ENCODE measurements at places on chromosomes 12 and 14.

DNA sequence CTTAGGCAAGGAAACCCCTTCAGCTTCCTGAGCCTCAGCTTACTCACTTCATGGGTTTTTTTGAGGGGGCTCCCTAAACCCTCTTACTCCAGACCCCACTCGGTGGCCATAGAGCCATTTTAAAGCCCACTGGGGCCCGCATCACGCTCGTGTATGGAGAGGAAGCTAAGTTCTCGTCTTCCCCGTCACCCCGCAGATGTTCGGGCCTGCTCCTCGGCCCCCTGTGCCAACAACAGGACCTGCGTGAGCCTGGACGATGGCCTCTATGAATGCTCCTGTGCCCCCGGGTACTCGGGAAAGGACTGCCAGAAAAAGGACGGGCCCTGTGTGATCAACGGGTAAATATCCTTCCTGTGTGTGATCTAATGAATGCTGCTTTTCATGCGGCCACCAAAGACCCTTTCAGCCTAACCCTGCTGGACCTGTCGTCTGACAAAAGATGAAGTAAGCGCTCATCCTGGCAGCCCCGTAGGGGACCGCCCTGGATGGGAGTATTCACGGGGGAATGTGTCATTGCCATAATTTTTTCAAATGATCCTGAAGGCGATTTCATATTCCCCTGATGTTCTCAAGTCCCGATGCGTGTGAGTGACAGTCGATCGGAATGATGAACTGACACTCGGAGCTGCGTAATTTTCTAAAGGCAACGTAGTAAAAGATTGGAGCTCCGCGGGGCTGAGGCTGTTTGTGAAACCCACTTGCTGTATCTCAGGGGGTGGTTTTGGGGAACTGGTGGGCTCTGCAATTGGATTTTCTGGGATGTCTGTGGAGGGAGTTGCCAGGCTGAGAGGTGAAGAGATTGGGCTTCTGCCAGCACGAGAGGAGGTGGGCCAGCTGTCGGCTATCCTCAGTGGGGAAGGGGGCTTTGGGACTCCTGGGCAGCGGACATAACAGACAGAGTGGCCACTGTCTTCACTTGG, 5.4 kb downstream of the DLK1 start:
- DNase-seq = no peak

DNA sequence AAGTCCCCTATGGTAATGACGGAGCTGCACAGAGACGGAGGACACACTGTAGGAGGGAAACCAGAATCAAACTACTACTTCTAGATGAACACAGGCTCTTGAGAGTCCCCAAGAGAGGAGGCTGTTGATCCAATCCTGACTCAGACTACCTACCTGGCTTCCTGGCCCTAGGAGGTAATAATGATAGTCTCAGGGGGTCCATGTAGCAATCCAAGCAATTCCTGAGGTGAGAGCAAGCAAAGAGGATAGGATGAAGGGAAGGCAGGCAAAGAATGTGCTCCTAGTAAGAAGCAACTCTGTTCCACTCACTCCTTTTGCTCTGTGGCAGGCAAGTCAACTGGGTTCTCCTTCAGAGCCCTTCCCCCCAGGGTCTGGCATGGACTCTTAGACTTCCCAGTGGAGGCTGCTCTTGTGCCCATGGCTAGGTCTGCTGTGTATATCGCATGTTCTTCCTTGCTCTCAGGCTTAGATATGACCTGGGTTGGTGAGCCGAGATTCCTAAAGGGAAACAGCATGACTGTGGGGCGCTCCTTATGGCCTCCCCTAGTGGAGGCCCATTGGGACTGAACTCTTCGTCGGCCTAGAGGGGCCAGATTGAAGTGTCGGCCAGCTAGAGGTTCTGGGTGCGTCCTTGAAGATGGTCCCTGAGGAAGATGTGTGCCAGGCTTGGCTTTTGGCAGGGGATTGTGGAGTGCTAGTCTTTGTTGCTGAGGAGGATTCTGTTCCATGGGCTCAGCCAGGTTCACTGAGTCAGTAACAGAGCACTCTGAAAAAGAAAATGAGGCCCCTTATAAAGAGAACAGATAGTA, 2.1 kb downstream of the TINF2 start:
- no peak for DNase-seq

GRCh38 chr14:77145975-77146740, 4.6 kb upstream of the ZDHHC22 start:
- no peak for DNase-seq

DNA sequence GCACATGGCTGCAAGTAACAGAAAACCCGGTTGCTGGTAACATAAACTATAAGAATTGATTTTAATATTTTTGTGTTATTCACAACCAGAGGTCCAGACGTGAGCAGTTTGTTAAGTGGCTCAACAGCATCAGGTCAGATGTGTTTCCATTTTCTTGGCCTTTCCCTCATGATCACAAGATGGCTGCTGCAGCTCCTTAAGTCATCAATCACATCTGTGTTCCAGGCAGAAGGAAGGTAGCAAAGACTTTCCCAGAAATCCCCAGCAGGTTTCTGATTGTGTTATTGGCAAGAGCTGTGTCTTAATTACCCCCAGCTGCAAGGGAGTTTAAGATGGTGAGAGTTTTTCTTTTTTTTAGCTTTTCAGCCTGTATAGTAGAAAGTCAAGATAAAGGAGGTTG, 40.4 kb upstream of the MYL2 start:
- no peak for DNase-seq

DNA sequence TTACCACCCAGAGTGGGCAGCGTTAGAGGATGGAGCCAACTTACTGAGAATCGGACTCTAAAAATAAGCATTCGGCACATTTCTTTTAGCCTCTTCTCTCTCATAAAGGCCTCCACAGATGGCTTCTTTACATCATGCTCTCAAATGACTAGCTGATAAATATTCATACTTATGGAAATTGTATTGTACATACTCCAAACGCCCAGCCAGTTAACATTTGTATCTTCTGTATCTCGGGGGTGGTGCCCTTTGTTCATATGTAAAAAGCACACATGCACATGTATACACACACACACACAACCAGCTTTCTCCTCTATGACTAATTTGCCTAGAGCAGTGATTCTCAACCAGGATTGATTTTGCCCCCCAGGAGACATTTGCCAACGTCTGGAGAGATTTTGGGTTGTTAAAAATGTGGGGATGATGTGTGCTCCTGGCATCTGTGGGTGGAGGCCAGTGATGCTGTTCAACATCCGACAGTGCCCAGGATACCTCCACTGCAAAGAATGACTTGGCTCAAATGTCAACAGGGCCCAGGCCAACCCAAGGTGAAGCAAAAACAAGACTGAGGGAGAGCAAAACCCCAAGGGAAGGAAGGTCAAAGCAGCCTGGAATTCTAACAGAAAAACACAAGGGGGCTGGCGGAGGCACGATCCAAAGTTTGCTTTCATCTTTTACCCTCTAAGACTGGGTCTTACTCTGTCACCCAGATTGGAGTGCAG, 15.2 kb upstream of the CDK2AP1 start:
- peak; percentile 21 for DNase-seq

DNA sequence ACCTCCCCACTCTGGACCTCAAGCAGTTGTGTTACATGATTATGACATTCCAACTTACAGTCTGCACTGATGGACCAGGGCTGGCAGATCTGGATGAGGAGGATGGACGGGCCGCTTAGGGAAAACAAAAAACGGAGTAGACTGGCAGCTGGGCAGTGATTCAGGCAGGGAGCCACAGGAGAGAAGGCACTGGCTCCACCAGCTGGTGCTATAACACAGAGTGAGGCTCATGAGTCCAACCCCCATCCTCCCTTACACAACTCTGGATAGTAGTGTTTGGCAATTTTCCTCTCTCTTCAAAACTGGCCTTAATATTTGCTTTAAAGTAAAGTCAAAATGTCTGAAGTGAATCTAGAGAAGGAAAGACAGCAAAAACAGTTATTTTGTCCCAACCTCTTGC, 9.7 kb upstream of the RIC8B start:
- no peak for DNase-seq

GRCh38 chr12:92961949-92962348, 32.9 kb upstream of the EEA1 start:
- DNase-seq = no peak

DNA sequence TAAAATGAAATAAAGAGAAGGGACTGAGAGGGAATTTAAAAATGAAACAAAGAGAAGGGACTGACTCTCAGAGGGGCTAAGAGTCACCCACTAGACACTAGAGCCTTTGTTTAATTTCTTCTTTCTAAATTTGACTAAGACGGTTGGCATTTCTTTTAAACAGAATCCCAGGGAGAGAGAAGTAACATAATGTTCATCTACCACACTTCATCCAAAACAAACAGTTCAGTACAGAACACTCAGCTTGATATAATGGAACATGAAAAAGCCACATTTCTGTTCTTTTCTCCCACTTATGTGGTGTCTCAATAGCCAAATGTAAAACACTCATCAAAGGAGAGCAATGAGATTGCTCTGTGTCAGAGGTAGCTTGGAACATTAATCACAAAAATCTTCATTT, 10.1 kb upstream of the NT5DC3 start:
- DNase-seq = no peak

DNA sequence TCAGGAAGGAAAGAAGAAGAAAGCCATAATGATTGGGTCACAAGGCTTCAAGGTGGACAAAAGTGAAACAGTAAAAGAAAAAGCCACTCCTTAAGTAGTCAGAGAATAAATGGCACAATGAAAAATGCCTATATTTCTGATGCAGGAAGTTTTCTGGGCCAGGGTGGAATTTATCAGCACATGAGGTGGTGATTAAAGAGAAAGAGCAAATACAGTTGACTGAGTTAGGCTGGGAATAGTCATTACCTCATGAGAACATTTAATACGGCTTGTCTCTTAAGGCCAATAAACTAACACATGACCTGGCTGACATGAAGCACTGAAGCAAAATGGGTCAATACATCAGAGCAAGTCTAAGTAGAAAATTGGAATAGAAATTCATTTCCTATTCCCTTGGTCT, 499.7 kb downstream of the TMTC2 start:
- no peak for DNase-seq

GRCh38 chr14:57171363-57171762, 97.3 kb downstream of the EXOC5 start:
- no peak for DNase-seq

GRCh38 chr12:95653771-95654546, 102.7 kb upstream of the USP44 start:
- peak; percentile 19 for DNase-seq

DNA sequence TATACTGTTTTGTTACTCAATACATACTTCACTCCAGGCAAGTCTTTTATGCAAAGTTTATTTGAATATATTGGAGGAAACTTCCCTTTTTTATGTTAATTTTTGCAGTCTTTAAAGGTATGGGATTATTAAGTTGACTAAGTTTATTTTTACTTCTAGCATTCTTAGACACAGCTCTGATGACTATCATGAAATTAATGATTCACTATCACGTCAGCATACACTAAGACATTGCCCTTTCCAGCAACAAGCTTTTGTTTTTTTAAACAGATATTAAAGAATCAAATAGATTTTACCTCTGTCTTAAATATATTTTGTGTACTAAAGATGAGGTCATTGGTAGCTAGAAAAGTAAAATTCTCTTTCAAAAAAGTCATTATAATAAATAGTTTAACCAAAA, 52.1 kb downstream of the DERA start:
- no peak for DNase-seq

GRCh38 chr12:31029468-31029867, 44.2 kb upstream of the DDX11 start:
- no peak for DNase-seq

DNA sequence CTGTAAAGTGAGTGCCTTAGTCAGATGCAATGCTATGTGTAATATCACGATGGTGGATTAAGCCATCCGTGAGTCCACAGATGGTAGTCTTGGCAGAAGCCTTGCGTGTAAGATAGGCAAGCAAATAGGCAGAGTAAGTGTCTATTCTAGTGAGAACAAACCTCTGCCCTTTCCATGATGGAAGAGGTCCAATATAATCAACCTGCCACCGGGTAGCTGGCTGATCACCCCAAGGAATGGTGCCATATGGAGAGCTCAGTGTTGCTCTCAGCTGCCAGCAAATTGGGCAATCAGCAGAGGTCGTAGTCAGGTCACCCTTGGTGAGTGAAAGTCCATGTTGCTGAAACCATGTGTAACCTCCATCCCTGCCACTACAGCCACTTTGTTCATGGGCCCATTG, 371.2 kb upstream of the LRFN5 start:
- no peak for DNase-seq

DNA sequence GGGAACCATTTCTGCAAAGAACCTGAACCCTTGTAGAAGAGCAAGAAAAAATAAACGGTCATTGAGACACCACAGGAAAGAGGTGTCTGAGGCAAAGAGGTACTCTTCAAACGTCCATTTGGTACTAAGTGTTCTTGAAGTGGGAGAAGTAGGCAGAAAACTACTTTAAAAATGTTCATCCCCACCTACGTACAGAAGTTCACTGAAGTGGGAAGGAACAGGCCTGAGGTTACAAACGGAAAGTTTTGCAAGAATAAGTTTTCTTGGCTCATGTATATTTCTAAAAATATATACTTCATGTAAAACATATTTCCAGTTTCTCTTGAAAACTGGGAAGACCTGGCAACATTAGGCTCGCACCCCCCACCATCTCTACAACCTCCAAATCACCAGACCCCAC, 61.2 kb downstream of the STXBP6 start:
- no peak for DNase-seq

DNA sequence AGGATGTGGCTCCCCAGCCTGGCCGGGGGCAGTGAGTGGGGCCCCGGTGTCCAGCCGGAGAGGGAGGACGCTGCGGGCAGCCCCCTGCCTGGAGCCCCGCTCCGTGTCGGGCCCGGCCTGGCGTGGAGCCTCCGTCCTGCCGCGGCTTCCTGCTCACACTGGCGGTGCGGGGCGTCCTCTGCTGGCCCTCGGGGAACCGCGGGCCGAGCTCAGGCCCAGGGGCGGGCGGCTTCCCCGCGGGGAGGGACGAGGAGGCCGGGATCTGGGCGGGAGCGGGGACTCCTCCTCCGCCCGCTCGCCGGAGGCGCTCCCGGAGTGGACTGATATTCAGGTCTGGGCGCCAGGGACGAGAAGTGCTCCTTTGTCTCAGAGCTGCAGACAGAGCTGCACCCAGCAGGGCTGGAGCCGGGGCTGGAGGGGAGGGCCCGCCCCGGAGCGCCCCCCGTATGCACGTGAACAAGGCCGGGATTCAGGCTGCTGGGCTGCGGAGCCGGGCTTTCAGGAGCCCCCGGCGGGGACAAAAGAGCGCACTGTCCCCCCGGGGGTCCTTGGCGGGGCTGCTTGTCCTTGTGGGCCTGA, 2.2 kb downstream of the MMP17 start:
- peak; percentile 91 for DNase-seq

GRCh38 chr12:6452245-6452943, 552 bp downstream of the TAPBPL start:
- DNase-seq = no peak

DNA sequence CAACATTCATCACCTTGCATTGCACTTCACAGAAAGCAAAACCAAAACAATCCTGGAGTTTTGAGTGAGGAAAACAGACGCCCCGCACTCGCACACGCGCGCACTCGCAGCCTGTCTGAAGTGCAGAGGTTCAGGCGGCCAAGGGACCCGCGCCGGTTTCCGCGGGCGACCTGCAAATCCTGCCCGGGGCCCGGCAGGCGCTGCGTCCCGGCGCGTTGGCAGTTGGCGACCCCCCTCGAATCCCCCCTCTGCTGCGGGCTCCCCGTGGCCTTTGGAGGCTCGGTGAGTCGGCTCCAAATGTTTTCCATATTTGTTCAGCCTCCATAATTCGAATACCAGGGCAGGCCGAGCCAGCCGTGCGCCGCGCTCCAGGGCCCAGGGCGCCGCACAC, at the start of gene SSPN:
TSS of gene SSPN (plus strand) at position 324 of the 391 bp plus-strand sequence. CDS start 100 bp downstream, outside the sequence.
- peak; percentile 41 for DNase-seq

- DNase-seq = no peak
Measured at GRCh38 chr12:45331552-45331951, 115.7 kb downstream of the ANO6 start.

GRCh38 chr12:26941215-26941594, 2.9 kb downstream of the FGFR1OP2 start:
- DNase-seq = no peak
